ENCODE measurements at places on chromosomes 7 and 10.

GRCh38 chr7:93054975-93055374 is 62.8 kb downstream of the SAMD9 start:
- DNase-seq, result no peak

- DNase-seq, result no peak
Observed at GRCh38 chr7:101717628-101718357, 88.7 kb upstream of the MYL10 start.

DNA sequence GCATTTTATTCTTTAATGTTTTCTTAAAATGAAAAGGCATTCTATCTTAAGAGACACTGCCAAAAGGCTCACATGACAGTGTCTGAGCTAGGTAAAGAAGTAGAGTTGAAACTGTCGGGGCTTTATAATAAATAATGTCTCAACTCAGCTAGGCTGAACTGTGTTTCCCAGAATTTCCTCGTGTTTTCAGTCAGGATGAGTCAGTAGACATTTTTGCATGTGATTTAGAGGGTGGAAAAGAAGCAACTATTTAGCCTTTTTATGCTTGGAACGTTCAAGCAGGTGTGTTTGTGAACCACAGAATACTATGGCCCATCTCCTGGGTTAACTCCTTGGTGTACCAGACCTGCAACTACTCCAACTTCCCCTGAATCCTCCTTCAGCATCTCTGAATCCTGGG is 23.4 kb upstream of the LIPA start:
- no peak for DNase-seq

DNA sequence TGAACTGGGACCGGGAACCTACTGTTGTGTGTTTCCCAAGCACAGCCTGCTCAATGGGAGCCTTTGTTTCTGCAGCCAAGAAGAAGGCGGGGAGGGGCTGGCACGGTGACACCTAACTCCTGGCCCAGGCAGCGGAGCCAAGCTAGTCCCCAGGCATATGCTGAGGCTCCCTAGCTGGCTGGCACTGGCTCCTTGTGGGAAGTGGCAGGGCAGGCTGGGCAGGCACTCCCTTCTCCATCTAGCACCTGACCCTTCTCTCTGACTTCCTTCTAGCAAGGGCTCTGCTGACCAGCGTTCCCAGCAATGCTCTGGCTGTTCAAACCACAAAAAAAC is 325.0 kb downstream of the PLXNA4 start:
- DNase-seq, result no peak

GRCh38 chr10:129626796-129627435 is 159.9 kb downstream of the MGMT start:
- DNase-seq, result no peak

DNA sequence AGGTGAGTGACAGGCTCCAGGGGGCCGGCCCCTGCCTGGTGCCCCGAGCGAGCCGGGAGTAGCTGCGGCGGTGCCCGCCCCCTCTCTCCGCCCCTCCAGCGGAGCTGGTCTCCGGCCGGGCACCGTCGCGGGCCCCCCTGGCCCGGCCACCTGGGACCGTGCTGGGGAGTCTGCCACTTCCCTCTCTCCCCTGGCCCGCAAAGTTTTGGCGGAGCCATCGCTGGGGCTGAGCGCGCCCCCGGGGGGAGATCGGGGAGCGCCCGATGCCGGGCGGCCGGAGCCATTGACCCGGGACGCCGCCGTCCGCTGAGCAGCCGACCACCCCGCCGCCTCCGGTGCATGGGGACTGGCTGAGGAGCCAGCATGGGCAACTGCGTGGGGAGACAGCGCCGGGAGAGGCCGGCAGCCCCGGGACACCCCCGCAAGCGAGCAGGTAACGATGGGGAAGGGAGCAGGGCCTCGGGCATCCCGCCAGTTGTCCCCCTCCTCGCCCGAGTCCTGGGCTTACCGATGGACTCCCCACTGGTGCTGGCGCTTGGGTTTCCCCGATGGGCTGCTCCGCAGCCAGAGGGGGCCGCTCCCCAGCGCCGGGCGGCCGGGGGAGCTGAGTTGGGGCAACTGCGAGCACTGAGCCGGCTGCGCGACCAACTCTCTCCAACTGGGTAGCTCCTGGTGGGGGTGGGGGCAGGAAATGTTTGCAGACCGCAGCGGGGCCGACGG is at the start of gene UBTD1:
TSS of gene UBTD1 (plus strand) at position 84 of the 720 bp plus-strand sequence. CDS start at position 364, 280 bp downstream.
- no peak for DNase-seq

GRCh38 chr10:98951269-98952000 is 284.2 kb downstream of the HPSE2 start:
- no peak for DNase-seq

DNA sequence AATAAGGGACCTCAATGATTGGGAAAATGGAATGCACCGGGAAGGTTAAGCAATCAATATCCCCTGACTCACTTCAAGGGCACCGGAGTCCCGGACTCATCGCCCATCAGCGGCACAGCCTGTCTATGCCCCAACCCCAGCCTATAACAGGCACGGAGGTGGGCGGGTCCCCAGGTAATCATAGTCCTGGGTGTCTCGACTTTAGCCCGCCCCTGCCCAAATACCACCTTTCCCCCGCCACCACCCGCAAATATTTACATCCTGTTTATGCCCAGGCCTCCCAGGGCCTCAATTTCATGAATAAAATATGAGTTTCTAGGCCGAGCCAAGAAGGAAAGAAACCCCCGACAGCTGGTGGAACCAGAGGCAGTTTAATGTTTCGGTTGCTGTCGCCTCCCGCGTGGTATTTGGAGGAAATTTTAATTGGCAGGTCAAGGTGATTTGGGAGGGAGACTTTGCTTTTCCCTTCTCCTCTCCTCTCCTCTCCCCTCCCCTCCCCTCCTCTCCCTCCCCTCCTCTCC is 15.6 kb upstream of the RFC2 start:
- DNase-seq, result peak; percentile 20

GRCh38 chr7:116499168-116500077 is at the start of gene CAV2:
Gene CAV2, plus strand, starts transcription at chr7:116499738. Its CDS starts 44 bp downstream, at chr7:116499782.
- DNase-seq, result no peak

DNA sequence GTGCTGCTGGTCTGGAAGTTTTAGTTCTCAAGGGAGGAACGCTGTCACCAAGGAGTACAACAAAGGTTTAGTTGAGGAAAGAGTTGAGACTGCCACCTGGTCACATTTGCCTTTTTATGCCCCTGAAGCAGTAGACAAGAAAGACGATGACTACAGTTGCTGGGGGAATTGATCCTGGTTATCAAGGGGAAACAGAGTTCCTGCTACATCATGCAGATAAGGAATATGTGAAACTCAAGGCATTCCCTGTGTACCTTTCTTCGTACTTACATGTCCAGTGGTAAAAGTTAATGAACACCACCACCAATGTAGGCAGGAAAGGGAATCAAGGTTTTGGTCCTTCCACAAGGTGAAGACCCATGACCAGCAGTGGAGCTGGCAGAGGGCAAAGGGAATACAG is 31.8 kb downstream of the SLC35B4 start:
- no peak for DNase-seq

DNA sequence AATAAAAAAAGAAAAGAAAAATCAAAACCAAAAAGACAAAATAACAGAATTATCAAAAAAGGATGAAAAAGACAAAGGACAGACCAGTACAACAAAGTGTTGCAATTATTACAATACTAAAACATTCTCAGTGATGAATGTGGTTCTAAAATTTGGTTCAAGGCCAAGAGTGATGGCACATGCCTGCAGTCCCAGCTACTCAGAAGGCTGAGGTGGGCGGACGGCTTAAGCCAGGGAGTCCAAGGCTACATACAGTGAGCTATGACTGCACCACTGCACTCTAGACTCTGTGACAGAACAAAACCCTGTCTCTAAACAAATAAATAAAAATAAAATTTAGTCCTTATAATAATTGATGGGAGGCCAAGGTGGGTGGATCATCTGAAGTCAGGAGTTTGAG is 14.5 kb downstream of the BAZ1B start:
- no peak for DNase-seq

DNA sequence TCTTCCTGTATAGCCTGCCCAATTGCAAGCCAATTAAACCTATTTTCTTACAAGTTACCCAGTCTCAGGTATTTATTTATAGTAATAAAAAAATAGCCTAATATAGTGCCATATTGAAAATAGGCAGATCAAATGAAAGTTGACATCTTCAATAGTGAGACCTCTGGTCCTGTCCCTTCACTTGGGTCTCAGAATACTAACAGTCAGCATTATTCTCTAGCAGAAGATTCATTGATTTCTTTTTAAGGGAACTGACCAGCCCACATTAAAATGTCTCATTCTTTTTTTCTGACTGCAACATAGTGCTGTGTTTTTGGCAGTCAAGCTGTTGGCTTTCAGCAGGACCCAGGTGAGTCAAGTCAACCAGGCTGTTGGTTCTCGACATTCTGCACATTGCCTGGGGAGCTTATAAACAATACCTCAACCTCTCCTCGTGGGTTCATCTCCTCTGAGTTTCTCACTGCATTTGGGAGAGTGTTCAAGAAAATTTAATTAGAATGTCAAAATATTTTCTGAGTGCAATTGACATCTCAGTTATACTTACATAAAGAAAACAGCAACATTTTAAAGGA is 109.8 kb downstream of the MKX start:
- DNase-seq, result no peak
